Activated CD8-positive, alpha-beta memory T cell treated with anti-CD3 and anti-CD28 coated beads, Interleukin-2, amount 50 U/mL, for 4 hours (primary cell): ENCODE measurements at places on chromosomes 5 and 9.

- DNase-seq = no peak
These were observed 9.5 kb downstream of the GRHPR start for GRCh38 chr9:37432020-37432419.

GRCh38 chr5:84017523-84018172 lies 297.0 kb upstream of the HAPLN1 start:
- DNase-seq = no peak

DNA sequence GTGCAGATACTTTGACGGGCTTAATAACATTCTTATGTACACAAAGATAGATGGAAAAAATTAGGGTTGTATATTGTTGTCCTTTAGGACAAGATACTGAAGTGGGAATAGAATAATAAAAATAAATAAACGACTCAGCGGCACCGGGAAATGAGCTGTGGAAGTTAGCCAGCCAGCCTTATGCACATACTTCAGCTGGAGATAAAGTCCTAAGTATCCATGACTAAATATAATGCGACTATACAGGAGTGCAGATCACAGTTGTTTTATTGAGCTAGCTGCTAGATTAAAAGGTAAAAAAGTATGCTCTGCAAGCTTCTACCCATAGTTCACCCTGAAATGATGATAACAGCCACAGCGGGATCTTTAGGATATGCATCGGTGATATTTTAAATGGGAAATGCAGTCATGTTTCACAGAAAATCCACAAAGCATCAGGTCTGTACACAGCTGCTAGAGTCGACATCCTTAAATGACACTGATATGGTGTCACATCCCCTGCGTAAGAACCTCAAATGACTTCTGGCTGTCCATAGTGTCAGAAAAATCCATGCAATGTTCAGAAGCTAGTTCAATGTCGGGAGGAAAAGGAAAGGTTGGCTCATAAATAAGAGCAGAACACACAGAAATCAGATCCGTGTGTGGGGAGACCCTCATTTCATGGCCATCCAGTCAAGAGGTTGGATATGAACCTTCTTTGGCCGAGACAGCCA lies 392.8 kb upstream of the DAP start:
- no peak for DNase-seq

DNA sequence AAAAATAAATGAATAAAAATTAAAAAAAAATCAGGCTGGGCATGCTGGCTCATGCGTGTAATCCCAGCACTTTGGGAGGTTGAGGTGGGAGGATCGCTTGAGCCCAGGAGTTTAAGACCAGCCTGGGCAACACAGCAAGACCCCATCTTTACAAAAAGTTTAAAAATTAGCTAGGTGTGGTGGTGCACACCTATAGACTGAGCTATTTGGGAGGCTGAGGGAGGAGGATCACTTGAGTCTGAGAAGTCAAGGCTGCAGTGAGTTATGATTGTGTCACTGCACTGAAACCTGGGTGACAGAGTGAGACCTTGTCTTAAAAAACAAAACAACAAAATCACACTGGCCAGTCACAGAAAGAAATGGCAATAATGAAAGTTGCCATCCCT lies 3.4 kb upstream of the CNTRL start:
- DNase-seq = no peak

- DNase-seq = no peak
These were observed 33.3 kb upstream of the CDKN2AIPNL start for GRCh38 chr5:134444941-134445471.

- DNase-seq = no peak
These were observed 28.4 kb downstream of the GZMK start for GRCh38 chr5:55052383-55052931.

- DNase-seq = no peak
These were observed 24.2 kb downstream of the PPIC start for GRCh38 chr5:123012321-123012720.

GRCh38 chr9:73081979-73082657 lies 69.5 kb upstream of the ANXA1 start:
- no peak for DNase-seq

GRCh38 chr9:114327749-114328148 lies 1.9 kb upstream of the ORM2 start:
- DNase-seq = no peak

GRCh38 chr5:131242728-131243255 lies 21.1 kb upstream of the CDC42SE2 start:
- DNase-seq = no peak

DNA sequence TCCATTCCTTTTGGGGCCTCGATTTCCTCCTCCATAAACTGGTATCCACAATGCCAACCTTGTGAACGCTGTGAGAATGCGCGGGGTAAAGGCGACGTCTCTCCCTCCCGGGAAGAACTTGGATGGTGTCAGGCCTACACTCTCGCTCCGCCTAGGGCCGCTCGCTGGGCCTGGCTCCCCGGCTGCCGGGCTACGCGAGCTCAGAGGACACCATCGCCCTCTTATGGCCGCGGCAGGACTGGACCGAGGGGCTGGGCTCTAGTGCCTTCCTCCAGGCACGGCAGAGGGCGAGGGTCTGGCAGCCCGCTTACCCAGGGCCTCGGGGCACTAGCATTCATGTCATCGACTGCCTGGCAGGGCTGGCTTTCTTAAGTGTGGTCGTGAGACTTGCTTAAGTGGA lies 1.3 kb upstream of the EXOSC2 start:
- no peak for DNase-seq

- no peak for DNase-seq
These were observed 164.2 kb downstream of the AUH start for GRCh38 chr9:91197232-91198181.

DNA sequence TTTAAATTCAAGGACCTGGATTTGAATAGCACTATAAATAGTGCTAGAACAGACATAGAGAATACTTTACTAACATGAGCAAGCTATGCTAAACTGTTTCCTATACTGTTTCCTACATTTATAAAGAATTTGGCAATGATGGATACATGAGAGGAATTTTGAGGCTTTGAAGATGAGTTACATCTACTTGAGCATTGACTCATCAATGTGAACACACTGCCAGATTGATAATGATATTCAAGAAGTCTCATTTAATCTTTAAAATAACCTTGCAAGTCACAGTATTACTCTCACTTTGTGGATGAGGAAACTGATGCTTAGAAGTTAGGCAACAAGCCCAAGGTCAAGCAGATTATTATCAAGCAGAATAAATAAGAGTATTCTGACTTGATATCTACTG lies 281.9 kb downstream of the DNAH5 start:
- no peak for DNase-seq

- no peak for DNase-seq
These were observed 27.7 kb upstream of the TAS2R1 start for GRCh38 chr5:9657819-9658218.

- no peak for DNase-seq
These were observed 73.5 kb downstream of the PPP2R2B start for GRCh38 chr5:146805081-146805480.

- DNase-seq = no peak
These were observed 125.9 kb downstream of the LHFPL2 start for GRCh38 chr5:78522476-78523260.

DNA sequence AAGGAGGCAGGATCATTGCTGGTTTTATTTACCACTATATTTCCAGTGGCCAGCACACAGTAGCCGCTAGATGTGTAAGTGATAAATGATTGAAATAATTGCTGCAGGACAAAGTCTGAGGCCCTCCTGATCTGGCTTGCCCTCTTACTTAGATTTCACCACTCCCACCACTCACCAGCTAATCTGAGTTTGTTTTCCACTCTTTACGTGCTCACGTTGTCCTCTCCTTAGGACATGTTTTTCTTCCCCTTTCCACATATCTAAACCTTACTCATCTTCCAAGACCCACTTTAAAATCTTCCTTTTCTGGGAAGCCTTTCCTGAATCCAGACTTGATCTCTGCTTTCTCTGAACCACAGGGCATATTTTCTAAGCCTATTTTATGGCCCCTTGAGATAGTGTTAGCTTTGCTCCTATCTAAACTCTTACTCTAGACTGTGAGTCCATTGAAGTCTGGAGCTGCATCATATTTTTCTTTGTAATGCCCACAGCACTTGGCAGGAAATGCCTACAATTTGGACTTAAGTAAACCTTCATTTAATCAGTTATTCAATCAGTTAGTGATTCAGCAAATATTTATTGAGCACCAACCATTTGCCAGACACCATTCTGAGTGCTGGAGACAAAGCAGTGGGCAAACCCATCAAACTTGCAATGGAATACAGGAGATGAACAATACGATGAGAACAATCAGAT lies 2.4 kb downstream of the TLR4 start:
- no peak for DNase-seq

- peak; percentile 25 for DNase-seq
These were observed 108.9 kb upstream of the CHD1 start for GRCh38 chr5:99037668-99038067.

DNA sequence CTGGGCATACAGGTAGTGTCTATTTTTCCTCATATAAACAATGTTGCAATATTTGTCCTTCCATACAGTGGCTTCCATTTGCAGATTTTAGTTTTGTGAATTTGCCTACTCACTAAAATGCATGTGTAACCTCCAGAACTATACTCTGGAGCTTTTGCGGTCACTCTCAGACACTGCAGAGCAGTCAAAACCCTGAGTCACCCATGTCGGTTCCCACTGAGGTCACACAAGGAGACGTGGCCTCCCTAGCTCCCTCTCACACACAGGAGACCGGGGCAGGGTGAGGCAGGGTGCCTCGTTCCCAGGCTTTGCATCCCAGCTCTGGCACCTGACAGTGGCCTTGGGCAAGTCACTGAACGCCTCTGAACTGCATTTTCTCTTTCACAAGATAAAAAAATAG lies 55.5 kb upstream of the ZNF354A start:
- no peak for DNase-seq

DNA sequence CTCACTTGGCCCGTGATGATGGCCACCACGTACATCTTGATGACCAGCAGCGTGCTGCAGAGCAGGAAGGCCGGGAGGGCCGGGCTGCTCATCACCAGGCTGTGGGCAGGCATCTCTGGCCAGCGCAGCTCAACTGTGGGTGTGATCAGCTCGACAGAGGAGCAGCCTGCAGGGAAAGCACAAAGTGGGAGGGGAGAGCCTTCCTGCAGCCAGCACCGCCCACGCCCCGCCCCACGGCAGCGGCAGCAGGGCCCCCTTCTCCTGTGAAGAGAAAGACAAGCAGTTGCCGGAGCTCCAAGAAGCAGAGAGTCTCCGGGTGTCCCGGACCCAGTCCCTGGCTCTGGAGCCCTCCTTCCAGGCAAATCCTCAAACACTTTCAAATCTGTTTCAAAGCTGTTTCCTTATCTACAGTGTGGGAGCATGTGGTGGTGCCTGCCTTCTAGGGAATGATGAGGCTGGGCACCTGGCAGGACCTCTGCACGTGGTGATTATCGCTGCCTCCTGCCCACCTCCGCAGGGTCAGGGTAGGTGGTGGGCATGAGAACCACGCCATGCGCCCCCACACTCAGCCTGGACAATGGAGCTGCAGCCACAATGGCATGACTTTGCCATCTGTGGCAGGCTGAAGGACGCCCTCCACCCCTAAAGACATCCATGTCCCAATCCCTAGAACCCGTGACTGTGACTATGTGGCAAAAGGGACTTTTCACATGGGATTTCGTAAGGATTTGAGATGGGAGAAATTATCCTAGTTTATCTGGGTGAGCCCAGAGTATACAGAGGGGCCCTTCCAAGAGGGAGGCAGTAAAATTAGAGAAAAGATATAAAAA lies at the start of gene PTGES:
PTGES (minus strand) TSS at position 143 of the 830 bp plus-strand sequence; CDS start at position 113, 30 bp downstream.
- DNase-seq = peak; percentile 63

- DNase-seq = no peak
These were observed 211.0 kb downstream of the SEC61B start for GRCh38 chr9:99433095-99433494.

DNA sequence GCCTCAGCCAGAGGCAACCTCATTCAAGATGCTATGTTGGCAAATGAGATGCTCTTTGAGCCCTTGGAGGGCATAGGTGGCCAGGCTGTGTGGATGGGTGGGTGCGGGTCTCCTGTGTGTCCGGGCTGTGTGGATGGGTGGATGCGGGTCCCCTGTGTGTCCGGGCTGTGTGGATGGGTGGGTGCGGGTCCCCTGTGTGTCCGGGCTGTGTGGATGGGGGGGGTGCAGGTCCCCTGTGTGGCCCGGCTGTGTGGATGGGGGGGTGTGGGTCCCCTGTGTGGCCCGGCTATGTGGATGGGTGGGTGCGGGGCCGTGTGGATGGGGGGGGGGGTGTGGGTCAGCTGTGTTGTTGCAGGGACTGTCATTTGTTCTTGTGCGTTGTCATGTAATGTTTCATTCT lies 136.6 kb upstream of the COL5A1 start:
- no peak for DNase-seq
